ENCODE measurements at places on chromosomes 3 and 15. TPM values are rescaled to one million over a fixed set of nuclear protein-coding genes. Genes with fewer than 3 reads are reported as not detected.
A peak's percentile ranks its signal among the peaks of the same experiment; 100 is the strongest.

The ITGA11 gene
- total RNA-seq = not detected

The PRR23B gene
- total RNA-seq = not detected

The CD86 gene
- total RNA-seq = 1.2 TPM

DNA sequence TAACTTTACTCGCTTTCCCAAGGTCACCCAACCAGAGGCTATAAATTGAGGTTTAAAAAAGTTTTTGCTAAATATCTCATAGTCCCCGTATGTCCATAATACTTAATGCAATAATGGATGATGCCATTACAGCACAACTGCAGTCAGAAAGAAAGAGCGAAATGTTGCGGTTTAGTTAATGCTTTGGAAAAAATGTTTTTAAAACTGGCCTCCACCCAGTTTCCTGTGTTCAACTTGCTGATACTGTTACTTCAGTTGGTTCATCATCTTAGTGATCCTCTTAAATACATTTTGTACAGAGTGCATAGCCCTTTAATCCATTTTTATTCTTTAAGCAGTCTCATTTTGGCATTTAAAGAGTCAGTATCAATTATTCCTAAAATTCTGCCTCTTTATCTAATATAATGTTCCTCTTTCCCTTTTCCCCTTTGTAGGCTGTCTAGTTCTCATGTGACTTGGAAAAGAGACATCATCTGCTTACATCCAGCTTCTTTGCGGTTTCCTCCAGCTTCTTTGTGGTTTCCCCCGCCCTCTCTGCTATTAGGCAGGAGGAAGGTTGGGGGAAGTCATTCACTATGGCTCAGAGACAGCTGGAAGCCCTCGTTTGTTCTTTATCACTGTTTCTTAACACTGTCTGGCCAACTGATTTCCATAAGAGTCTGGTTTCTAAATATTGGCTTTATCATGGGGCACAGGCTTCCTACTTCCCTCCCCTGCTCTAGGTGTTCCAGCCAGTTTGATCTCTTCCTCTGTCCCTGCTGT is 154.3 kb downstream of the GOLIM4 start:
- no peak overlapping the region for H3K27ac ChIP-seq
- no peak for DNase-seq
- no peaks in the 10 kb centered on the region for H3K27me3 ChIP-seq
- H3K36me3 ChIP-seq = no peaks in the 10 kb centered on the region

- DNase-seq = no peak
- no peak overlapping the region for H3K27ac ChIP-seq
- H3K4me1 ChIP-seq = no peaks in the 10 kb centered on the region
- H3K36me3 ChIP-seq = no peaks in the 10 kb centered on the region
Measured at GRCh38 chr15:70826634-70827033, 27.3 kb downstream of the LARP6 start.

GRCh38 chr3:179348325-179349013 is 960 bp downstream of the MFN1 start:
- H3K36me3 ChIP-seq = peaks cover 17% of the 10 kb centered on the region
- peak overlapping the region; percentile 97 for H3K4me3 ChIP-seq
- no peaks in the 10 kb centered on the region for H3K27me3 ChIP-seq
- peaks cover 21% of the 10 kb centered on the region for H3K4me1 ChIP-seq
- DNase-seq = peak; percentile 1
- H3K27ac ChIP-seq = peak overlapping the region; percentile 72

DNA sequence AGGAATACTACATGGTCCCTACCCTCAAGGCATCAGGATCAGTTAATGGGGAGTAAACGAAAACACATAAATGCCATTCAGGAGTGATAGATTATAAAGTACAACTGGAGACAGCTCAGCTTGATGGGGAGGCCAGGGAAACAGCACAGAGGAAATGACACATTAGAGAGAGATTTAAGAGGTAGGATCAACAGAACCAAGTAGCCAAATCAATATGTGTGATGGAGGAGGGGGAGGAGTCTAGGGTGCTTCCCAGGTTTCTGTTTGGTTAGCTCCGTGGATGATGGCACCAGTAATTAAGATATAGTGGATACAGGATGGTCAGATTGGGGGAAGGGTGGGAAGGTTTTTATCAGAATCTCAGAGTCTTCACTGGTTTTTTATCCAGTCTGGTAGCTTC is 229.5 kb upstream of the ROPN1 start:
- no peak overlapping the region for H3K27ac ChIP-seq
- no peaks in the 10 kb centered on the region for H3K4me1 ChIP-seq
- no peaks in the 10 kb centered on the region for H3K36me3 ChIP-seq
- H3K4me3 ChIP-seq = no peak overlapping the region
- DNase-seq = no peak
- H3K27me3 ChIP-seq = no peaks in the 10 kb centered on the region
